ENCODE measurements at places on chromosomes 1 and 21. TPM values are rescaled to one million over a fixed set of nuclear protein-coding genes. Genes with fewer than 3 reads are reported as not detected.

SEMA6C gene
- total RNA-seq = 3.8 TPM

BCL2L15 gene
- 1.1 TPM for total RNA-seq

LCE2A gene
- total RNA-seq = not detected

SSX2IP gene
- 19.1 TPM for total RNA-seq

FCGR1A gene
- not detected for total RNA-seq

LCE1E gene
- not detected for total RNA-seq

SPRR1A gene
- total RNA-seq = not detected

GJB5 gene
- total RNA-seq = not detected

EXTL1 gene
- total RNA-seq = not detected

CFAP74 gene
- not detected for total RNA-seq

TDRD5 gene
- total RNA-seq = not detected

SLC22A15 gene
- total RNA-seq = 0.20 TPM

GRCh38 chr1:67708606-67709005, 23.6 kb downstream of the GADD45A start:
- no peak overlapping the region for H3K4me3 ChIP-seq
- DNase-seq = no peak
- no peak overlapping the region for H3K27ac ChIP-seq
- peaks cover 9% of the 10 kb centered on the region for H3K4me1 ChIP-seq
- H3K36me3 ChIP-seq = no peaks in the 10 kb centered on the region

DNA sequence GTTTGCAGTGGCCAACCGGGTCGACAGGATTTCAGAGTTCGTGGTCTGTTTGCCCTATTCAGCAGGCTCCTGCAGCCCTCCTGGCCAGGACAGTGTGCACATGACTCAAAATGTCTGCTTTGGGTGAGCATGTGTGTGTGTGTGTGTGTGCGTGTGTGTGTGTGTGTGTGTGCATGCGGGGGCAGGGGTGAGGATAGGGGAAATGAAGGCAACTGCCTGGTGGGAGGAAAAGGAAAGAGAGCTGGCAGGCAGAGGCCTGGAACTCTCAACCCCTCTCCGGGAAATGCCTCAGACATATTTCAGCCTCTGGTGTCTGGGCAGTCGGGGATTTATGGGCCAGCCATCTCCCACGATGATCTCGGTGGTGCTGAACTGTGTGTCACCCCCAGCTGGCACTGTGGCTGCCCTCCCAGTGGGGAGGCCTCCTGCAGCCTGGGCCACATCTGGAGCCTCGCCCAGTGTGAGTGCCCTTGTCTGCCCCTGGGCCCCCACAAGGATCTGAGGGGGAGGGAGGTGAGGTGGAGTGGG, 15.2 kb downstream of the CDCP2 start:
- no peaks in the 10 kb centered on the region for H3K4me1 ChIP-seq
- no peaks in the 10 kb centered on the region for H3K27me3 ChIP-seq
- H3K36me3 ChIP-seq = no peaks in the 10 kb centered on the region
- DNase-seq = no peak

- no peaks in the 10 kb centered on the region for H3K4me1 ChIP-seq
- H3K27ac ChIP-seq = no peak overlapping the region
- no peak for DNase-seq
- H3K36me3 ChIP-seq = no peaks in the 10 kb centered on the region
Observed at GRCh38 chr1:58060559-58061170, 485.9 kb downstream of the OMA1 start.

GRCh38 chr1:214791961-214792360, 189.0 kb downstream of the CENPF start:
- no peak overlapping the region for H3K4me3 ChIP-seq
- H3K36me3 ChIP-seq = no peaks in the 10 kb centered on the region
- H3K27ac ChIP-seq = no peak overlapping the region

- no peak overlapping the region for H3K4me3 ChIP-seq
- no peak overlapping the region for H3K27ac ChIP-seq
- no peaks in the 10 kb centered on the region for H3K27me3 ChIP-seq
- no peak for DNase-seq
- no peaks in the 10 kb centered on the region for H3K36me3 ChIP-seq
- H3K4me1 ChIP-seq = no peaks in the 10 kb centered on the region
Observed at GRCh38 chr1:2906085-2906484, 104.6 kb upstream of the TTC34 start.

- H3K4me3 ChIP-seq = peak overlapping the region; percentile 51
- peaks cover 41% of the 10 kb centered on the region for H3K4me1 ChIP-seq
- H3K36me3 ChIP-seq = peaks cover 9% of the 10 kb centered on the region
- peak; percentile 80 for DNase-seq
Observed at GRCh38 chr21:43854773-43855633, 10.0 kb upstream of the AGPAT3 start.

- H3K27ac ChIP-seq = no peak overlapping the region
- H3K4me3 ChIP-seq = no peak overlapping the region
- H3K4me1 ChIP-seq = no peaks in the 10 kb centered on the region
- H3K27me3 ChIP-seq = no peaks in the 10 kb centered on the region
Observed at GRCh38 chr1:163875200-163875926, 553.6 kb downstream of the NUF2 start.

- no peaks in the 10 kb centered on the region for H3K4me1 ChIP-seq
- H3K36me3 ChIP-seq = no peaks in the 10 kb centered on the region
- H3K27me3 ChIP-seq = no peaks in the 10 kb centered on the region
Observed at GRCh38 chr1:55555956-55556725, 341.0 kb upstream of the USP24 start.

DNA sequence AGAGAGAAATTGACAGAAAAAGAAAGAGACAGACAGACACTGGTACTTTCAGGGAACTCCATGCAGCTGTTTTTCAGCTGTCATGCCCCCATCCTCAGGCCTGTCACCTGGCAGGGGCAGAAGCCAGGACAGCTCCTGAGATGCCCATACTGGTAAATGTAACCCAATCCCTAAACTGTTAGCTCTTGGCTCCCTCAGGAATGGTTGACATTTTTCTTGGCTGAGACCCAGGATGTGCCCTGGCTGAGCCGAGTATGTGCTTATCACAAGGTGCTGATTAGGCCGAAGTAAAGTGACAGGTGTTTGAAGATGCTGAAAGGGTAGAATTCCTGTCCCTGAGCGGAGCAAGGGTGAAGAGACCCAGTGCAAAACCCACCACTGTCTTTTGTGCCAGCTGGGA, 50.7 kb downstream of the PGM1 start:
- no peaks in the 10 kb centered on the region for H3K27me3 ChIP-seq
- H3K4me1 ChIP-seq = peaks cover 6% of the 10 kb centered on the region
- no peak for DNase-seq
- H3K4me3 ChIP-seq = no peak overlapping the region
- H3K36me3 ChIP-seq = peaks cover 32% of the 10 kb centered on the region
- H3K27ac ChIP-seq = no peak overlapping the region

GRCh38 chr1:51189421-51190073, 46.5 kb upstream of the RNF11 start:
- H3K36me3 ChIP-seq = no peaks in the 10 kb centered on the region
- H3K27ac ChIP-seq = no peak overlapping the region
- H3K27me3 ChIP-seq = peaks cover 1% of the 10 kb centered on the region
- DNase-seq = peak; percentile 66

GRCh38 chr21:44258056-44258725, 3.5 kb downstream of the DNMT3L start:
- peaks cover 6% of the 10 kb centered on the region for H3K27me3 ChIP-seq
- no peak for DNase-seq
- no peak overlapping the region for H3K4me3 ChIP-seq
- no peaks in the 10 kb centered on the region for H3K36me3 ChIP-seq
- H3K4me1 ChIP-seq = peaks cover 2% of the 10 kb centered on the region

- DNase-seq = no peak
- H3K4me3 ChIP-seq = no peak overlapping the region
- H3K27me3 ChIP-seq = no peaks in the 10 kb centered on the region
- H3K36me3 ChIP-seq = no peaks in the 10 kb centered on the region
Observed at GRCh38 chr21:38171723-38172344, 85.0 kb upstream of the KCNJ15 start.
